HCT116 (cell line): ENCODE measurements at places on chromosomes 11 and 22.

DNA sequence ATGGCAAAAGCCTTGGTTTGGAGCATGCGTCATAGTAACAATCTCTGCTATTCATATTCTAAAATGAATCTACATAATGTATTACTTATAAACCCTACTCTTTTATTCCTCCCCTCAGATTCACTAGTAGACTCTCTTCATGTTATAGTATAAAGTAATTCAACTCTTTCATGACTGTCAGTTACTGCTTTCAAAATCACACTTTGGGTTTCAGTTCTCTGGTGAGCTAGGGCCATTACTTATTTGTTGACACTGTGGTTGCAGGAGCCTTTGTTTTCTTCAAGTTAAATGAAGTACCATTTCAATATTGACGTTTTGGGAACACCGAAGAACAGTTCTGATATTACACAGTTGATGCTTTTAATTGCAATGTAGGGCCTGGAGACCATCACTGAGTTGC, 378.4 kb downstream of the DDX10 start:
- DNase-seq = no peak

DNA sequence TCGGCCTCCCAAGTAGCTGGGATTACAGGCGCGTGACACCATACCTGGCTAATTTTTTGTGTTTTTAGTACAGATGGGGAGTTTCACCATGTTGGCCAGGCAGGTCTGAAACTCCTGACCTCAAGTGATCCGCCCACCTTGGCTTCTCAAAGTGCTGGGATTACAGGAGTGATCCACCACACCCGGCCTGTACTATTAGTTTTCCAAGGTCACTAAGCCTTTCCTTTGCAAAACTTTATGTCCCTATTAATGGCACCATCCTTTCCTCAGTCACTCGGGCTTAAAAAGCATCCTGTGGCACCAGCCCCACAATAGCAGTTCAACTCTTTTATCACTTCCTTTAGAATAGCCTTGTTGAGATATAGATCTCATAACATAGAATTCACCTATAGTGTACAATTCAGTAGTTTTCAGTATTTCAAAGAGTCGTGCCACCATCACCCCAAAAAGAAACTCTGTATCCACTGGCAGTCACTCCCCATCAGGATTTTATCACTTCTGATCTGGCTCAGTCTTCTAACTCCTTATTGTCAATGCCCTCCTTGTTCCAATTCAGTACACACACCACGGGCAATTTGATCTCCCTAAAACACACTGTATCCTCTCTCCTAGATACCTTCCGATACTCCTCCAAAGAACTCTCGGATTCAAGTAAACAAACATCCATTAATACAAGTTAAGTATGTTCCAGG, 921 bp upstream of the BCL2L13 start:
- DNase-seq = no peak

- DNase-seq = no peak
Observed at GRCh38 chr11:3147257-3147619, 17.9 kb downstream of the OSBPL5 start.

GRCh38 chr22:46737105-46737975, 712 bp downstream of the CERK start:
- no peak for DNase-seq

- no peak for DNase-seq
Observed at GRCh38 chr22:41989246-41989645, 9.3 kb upstream of the WBP2NL start.

DNA sequence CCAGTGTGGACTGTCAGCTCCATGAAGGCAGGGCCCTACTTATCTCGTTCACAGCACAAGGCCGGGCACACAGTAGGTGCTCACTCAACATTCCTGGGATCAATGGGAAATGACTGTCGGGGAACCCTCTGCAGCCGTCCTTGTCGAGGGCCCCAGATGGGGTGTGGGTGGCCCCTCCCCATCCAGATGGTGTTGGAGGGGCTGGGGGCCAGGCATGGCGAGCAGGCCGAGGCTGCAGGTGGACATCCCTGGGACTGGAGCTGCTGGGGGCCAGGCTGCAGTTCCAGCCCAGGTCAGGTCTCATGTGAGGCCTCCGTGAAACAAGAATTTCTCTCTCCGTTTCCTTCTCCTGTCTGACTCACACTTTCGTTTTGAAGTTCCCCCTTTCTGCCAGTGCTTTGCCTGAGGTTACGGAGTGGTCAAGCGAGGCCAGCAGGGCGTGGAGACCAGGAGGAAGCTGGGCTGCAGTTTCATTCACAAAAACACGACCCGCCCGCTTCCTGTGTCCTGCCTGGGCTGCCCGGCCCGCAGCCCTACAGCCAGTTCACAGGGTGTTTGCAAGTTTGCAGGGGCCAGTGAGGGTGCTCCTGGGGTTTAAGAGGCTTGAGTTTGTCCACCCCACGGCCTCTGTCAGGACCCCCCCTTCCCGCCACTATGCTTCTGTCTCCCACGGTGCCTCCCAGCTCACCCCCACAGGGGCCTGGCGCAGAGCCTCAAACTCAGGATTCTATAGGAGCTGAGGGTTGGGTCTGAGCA, 4.5 kb downstream of the MYEOV start:
- peak; percentile 78 for DNase-seq

DNA sequence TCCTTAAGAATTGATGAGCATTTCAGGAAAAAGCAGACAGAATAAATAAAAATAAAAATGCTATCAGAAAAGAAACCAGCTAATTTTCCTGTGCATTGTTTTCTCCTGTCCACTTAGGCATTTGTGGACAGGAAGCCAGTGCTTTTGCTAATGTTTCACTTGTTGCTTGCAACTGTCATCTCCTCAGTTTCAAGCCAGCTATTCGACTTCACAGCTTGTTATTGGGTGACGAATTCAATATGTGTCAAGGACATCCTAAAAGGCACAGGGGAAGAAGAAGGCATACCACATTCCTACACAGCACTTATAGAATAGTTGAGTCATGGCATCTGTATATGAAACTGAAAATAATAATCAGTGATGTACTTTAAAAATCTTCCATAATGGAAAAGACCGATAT, 530.6 kb upstream of the KIRREL3 start:
- no peak for DNase-seq

- DNase-seq = no peak
Observed at GRCh38 chr11:125236072-125236825, 71.7 kb downstream of the PKNOX2 start.

- no peak for DNase-seq
Observed at GRCh38 chr22:29072979-29073617, at the start of gene KREMEN1. TSS of gene KREMEN1 (plus strand) at chr22:29073035. CDS start at chr22:29073131, 96 bp downstream.

DNA sequence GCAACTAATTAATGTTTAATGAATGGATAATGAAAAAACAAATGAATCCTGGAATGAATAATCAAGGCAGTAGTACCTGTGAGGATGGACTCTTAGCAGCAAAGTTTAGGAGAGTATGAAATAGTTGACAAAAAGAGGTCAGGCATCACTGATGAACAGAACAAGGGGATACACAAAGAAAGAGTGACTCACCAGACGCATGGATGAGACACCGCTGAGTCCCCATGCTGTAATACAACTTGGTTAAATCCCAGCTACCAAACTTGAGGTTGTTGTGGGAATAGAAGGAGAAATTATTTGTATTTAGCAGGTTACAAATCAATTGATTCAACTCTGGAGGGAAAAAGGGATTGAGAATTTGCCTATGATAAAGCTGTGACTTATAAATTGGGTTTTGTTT, 976.9 kb upstream of the TENM4 start:
- DNase-seq = no peak

- no peak for DNase-seq
Observed at GRCh38 chr11:57604296-57605027, 7.0 kb downstream of the SERPING1 start.

DNA sequence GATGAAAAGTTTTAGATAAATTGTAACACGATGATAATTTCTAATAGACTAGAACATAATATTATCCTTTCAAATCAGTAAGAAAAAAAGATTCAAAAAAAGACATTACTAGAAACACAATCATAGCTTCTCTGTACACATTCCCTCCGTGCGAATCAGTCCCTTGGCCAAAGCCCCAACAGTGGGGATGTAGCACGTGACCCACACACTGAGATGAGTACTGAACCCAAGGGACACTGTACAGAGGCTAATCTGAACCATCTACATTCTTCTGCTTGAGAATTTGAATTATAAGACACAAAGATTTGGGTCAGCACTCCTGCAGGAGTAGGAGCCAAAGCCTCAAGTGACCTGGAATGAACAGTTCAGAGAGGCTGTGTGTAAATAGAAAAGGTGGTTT, 353.7 kb downstream of the INSC start:
- DNase-seq = no peak

- no peak for DNase-seq
Observed at GRCh38 chr11:36376888-36377758, 81.0 kb downstream of the PRR5L start.

GRCh38 chr11:77819921-77820564, 479 bp downstream of the RSF1 start:
- DNase-seq = no peak
